Uterus (tissue), 4 donors: ENCODE measurements at places on chromosomes 11 and 22. TPM values are rescaled to one million over a fixed set of nuclear protein-coding genes. Genes with fewer than 3 reads are reported as not detected.
A peak's percentile ranks its signal among the peaks of the same experiment; 100 is the strongest.

DNA sequence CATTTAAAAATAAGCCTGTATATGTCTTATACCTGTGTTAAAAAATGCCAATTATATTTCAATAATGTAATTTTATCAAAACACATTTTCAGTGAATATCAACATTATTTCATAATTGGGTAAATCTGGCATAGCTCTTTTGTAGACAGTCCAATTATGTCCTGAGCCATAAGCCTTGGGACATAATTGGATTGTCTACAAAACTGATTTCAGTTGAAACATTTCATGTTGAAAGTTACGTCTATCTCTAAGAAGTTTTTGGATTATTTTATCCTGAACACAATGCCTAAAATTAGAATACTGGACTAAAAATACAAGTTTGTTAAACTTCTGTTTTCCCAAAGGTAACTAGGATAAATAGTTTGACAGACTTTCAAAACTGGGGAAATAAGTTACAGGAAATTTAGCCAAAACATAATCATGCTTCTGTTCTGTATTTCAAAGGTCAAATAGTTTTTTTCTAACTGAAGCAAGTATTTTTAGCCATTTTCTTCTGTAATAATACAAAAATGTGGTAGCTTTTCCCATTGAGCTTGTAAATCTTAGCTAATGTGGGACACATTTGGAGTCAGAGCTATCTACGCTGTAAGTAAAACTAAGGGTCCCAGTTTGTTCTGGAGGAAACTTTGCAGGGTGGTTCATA is 100.7 kb upstream of the BIRC3 start:
- no peaks in the 10 kb centered on the region for H3K36me3 ChIP-seq
- no peaks in the 10 kb centered on the region for H3K4me1 ChIP-seq

GRCh38 chr22:35591714-35592417 is 25.3 kb downstream of the MB start:
- no peaks in the 10 kb centered on the region for H3K4me1 ChIP-seq
- H3K27me3 ChIP-seq, result no peaks in the 10 kb centered on the region
- H3K36me3 ChIP-seq, result no peaks in the 10 kb centered on the region
- H3K4me3 ChIP-seq, result no peak overlapping the region
- peak overlapping the region; percentile 79 for H3K27ac ChIP-seq
- no peak for DNase-seq

DNA sequence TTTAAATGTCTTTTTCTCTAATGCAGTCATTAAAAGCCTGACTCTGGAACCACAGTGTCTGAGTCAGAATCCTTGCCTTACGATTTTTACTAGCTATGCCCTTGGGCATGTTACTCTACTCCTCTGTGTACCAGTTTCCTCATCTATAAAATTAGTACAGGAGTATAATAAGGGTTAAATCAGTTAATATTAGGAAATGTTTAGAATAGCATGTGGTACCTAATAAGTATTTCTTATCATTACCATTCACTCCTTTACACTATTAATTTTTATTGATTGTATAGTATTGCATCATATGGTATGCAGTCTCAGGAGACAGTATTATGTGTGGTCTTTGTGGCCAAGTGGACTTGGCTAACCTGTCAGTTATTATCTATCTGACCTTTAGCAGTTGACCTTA is 68.2 kb downstream of the METTL15 start:
- H3K4me3 ChIP-seq, result no peak overlapping the region
- no peak overlapping the region for H3K27ac ChIP-seq
- no peaks in the 10 kb centered on the region for H3K27me3 ChIP-seq
- peaks cover 5% of the 10 kb centered on the region for H3K36me3 ChIP-seq

DNA sequence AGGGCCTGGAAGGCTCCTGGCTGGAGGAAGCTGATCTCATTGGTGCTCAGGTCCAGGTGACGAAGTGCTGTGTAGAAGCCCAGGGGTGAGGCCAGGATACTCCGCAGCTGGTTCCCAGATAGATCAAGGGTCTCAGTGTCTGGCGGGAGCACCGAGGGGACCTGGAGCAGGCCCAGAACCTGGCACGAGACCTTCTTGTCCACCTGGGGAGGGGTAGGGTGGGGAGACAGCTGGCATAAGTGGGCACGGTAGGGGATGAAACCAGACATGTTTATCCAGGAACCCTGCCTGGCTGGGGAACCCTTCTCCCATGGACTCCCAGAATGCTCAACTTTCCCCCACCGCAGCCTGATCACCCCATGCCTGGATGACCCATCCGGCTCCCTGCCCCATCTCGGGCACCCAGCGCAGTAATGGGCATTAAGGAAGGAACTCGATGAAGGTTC is 9.2 kb downstream of the LRRC32 start:
- no peaks in the 10 kb centered on the region for H3K4me1 ChIP-seq
- H3K27ac ChIP-seq, result no peak overlapping the region
- DNase-seq, result no peak
- no peak overlapping the region for H3K4me3 ChIP-seq
- no peaks in the 10 kb centered on the region for H3K27me3 ChIP-seq
- H3K36me3 ChIP-seq, result no peaks in the 10 kb centered on the region

- H3K27ac ChIP-seq, result no peak overlapping the region
- H3K36me3 ChIP-seq, result no peaks in the 10 kb centered on the region
- H3K4me1 ChIP-seq, result no peaks in the 10 kb centered on the region
- H3K4me3 ChIP-seq, result no peak overlapping the region
- no peak for DNase-seq
Observed at GRCh38 chr11:28820296-28820989, 712.3 kb downstream of the METTL15 start.

The SCGB1C1 gene
- total RNA-seq, result not detected

The NTM gene
- 5.7 TPM for total RNA-seq
